ENCODE measurements at places on chromosomes 3 and 15.

GRCh38 chr3:89245612-89246011 is 138.2 kb downstream of the EPHA3 start:
- H3K4me3 ChIP-seq: no peak overlapping the region
- no peaks in the 10 kb centered on the region for H3K4me1 ChIP-seq
- no peak overlapping the region for H3K27ac ChIP-seq
- H3K36me3 ChIP-seq: no peaks in the 10 kb centered on the region

DNA sequence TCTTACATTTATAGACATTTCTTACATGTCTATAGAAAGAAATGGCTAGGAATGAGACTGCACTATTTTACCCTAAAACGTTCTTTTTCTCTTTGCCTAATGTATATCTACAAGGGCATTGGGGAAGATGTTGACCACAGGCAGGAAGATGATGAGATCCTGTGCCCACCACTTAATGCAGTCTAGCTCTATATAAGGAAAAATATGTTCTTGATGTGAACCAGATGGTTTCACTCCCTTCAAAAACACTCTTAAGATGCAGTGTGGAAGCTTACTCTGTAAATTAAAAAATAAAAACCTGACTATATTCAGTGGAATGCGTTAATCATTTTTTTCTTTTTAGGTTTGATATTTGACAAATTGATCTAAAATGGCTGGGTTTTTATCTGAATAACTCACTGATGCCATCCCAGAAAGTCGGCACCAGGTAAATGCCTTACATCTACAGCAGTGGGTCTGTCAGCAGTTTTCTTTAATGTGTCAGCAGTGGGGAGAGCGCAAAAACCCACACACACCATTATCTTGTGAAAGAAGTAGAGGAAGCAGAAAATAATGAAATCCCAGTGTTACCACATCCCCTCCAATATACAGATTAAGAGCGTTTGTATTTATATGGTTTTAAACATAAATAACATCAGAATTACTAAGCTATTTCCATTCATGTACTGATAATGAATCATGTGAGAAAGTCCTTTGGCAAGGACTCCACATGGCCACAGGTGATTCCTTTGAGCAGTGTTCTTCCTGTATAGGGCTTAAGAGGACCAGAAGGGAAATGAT is 10.1 kb downstream of the AGTR1 start:
- H3K27ac ChIP-seq: no peak overlapping the region
- H3K36me3 ChIP-seq: no peaks in the 10 kb centered on the region
- no peaks in the 10 kb centered on the region for H3K27me3 ChIP-seq
- H3K4me1 ChIP-seq: no peaks in the 10 kb centered on the region

DNA sequence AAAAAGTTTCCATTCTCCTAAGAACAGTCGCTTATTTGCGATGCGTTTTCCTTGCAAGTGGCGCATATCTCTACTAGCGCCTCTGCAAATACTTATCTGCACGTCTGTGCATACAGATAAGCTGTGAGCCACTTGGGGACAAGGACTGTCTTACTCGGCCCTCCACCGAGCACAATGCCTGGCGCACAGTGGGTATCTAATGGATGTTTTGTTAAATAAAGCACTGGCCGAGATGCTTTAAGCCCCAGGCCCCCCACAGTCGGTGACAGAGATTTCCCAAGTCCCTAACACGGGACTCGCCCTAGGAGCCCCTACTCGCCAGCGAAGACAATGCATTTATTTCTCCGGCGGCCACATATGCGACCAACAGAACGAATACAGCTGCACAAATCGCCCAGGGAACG is 503 bp downstream of the HLTF start:
- peak overlapping the region; percentile 37 for H3K27ac ChIP-seq
- peaks cover 36% of the 10 kb centered on the region for H3K4me1 ChIP-seq
- peak overlapping the region; percentile 96 for H3K4me3 ChIP-seq

- H3K4me1 ChIP-seq: no peaks in the 10 kb centered on the region
- no peaks in the 10 kb centered on the region for H3K36me3 ChIP-seq
- peak; percentile 31 for DNase-seq
- H3K27me3 ChIP-seq: no peaks in the 10 kb centered on the region
Observed at GRCh38 chr3:109532257-109533216, 195.2 kb upstream of the DPPA4 start.

DNA sequence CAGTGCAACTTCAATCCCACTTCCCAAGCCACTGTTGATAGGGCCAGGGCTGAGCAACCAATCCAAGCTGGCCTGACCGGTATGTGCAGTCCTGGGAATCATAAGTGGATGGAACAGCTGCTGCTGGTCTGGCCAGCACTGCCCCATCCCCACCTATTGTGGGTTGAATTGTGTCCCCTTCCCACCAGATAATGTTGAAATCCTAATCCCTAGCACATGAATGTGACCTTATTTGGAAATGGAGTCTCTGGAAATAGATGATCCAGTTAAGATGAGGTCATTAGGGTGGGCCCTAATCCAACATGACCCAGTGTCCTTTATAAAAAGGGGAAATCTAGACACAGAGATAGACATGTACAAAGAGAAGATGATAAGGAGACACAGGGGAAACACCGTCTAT is 13.7 kb upstream of the PDIA5 start:
- DNase-seq: no peak
- peaks cover 7% of the 10 kb centered on the region for H3K27me3 ChIP-seq
- no peak overlapping the region for H3K27ac ChIP-seq
- no peak overlapping the region for H3K4me3 ChIP-seq
- no peaks in the 10 kb centered on the region for H3K4me1 ChIP-seq
- no peaks in the 10 kb centered on the region for H3K36me3 ChIP-seq

DNA sequence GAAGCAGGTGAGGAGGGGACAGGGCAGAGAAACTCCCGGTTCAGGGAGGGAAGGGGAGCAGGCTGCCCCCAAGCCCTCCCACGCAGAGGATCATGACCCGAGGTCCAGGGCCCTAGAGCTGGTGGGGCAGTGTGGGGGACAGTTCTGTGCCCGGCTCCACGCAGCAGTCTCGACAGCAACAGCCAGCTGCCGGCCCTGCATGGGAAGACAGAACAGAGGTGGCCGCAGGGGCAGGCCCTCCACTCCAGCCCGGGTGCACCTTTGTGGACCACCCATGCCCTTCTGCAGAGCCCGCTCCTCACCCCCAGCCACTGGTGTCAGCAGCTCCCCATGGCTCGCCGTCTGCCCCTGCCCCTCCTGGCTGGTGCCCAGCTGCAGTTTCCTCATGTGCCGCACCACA is 7.7 kb downstream of the OGG1 start:
- H3K36me3 ChIP-seq: peaks cover 33% of the 10 kb centered on the region
- H3K4me3 ChIP-seq: no peak overlapping the region
- no peak for DNase-seq
- H3K4me1 ChIP-seq: peaks cover 18% of the 10 kb centered on the region
- no peaks in the 10 kb centered on the region for H3K27me3 ChIP-seq

GRCh38 chr15:60634815-60635214 is 155.9 kb upstream of the ICE2 start:
- H3K36me3 ChIP-seq: no peaks in the 10 kb centered on the region
- H3K27me3 ChIP-seq: peaks cover 6% of the 10 kb centered on the region
- no peak for DNase-seq

- H3K27me3 ChIP-seq: no peaks in the 10 kb centered on the region
- no peaks in the 10 kb centered on the region for H3K4me1 ChIP-seq
- no peak overlapping the region for H3K27ac ChIP-seq
- no peak overlapping the region for H3K4me3 ChIP-seq
- no peaks in the 10 kb centered on the region for H3K36me3 ChIP-seq
- DNase-seq: no peak
Observed at GRCh38 chr3:29079358-29079757, 201.5 kb upstream of the RBMS3 start.

DNA sequence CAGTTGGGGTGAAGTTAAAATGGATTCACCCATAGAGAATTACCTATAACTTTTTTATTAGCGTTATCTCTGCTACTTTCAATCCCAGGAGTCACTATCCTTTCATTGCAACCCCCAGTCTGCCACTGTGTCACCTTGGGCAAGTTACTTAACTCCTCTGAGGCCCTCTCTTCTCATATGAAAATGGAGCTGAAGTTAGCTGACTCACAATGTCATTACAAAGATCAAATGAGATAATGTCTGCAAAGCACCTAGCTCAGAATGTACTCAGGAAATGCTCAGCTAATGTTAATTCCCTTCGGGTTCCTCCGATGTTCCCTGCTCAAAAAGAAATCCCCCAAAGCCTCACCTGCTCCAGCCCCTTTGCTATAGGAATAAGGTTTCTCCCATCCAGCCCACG is 50.0 kb downstream of the TRIM42 start:
- peaks cover 5% of the 10 kb centered on the region for H3K27me3 ChIP-seq
- no peak overlapping the region for H3K4me3 ChIP-seq
- no peak for DNase-seq
- H3K27ac ChIP-seq: no peak overlapping the region
- H3K4me1 ChIP-seq: peaks cover 12% of the 10 kb centered on the region

DNA sequence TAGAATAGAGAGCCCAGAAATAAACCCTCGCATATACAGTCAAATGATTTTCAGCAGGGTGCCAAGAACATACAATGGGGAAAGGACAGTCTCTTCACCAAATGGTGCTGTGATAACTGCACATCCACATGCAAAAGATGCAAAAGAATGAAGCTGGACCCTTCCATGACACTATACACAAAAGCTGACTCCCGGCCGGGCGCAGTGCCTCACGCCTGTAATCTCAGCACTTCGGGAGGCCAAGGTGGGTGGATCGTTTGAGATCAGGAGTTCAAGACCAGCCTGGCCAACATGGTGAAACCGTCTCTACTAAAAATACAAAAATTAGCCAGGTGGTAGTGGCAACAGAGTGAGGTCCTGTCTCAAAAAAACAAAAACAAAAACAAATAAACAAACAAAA is 43.2 kb upstream of the IQSEC1 start:
- H3K4me3 ChIP-seq: no peak overlapping the region
- no peaks in the 10 kb centered on the region for H3K27me3 ChIP-seq
- no peaks in the 10 kb centered on the region for H3K36me3 ChIP-seq
- DNase-seq: no peak

- peak overlapping the region; percentile 53 for H3K4me3 ChIP-seq
- H3K27me3 ChIP-seq: peaks cover 33% of the 10 kb centered on the region
- H3K4me1 ChIP-seq: peaks cover 23% of the 10 kb centered on the region
- no peak overlapping the region for H3K27ac ChIP-seq
Observed at GRCh38 chr3:150096700-150097587, 126.2 kb upstream of the PFN2 start.
